ENCODE measurements at places on chromosomes 12 and 14.

DNA sequence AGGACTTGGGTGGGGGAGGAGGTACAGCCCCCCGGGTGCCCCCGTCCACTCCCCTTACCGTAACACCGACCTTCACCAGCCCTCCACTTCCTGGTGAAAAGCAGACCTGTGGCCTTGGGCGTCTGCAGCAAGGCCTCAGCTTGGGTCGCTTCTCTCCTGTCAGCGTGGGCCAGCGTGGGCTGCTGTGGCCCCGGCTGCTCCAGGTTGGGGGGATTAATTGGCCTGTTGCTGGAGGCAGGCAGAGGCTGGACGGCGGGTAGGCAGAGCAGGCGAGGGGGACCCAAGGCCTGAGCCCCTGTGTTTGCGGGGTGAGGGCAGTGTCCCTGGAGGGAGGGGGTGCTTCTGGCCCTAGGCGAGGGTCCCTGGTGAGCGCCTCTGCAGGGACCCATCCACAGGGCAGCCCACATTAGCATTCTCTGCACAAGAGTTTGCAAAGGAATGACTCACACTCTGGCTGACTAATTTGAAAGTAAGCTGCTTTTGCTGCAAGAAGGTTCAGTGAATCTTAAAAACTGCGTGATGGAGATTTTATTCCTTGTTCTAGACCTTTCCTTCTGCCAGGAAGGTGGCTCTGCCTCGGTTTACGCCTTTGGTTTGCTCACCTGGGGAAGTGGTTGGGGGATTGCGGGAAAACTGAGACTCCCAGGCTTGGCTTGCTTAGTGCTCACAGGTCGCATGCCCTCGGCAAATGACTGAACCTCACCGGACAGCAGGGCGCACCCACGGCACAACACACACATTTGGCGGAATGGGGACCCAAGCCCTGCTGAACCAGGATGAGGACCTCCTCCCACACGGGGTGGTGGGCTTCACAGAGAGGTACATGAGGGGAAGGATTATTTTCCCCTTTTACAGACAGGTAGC lies 37.9 kb upstream of the DLK1 start:
- no peak for DNase-seq

DNA sequence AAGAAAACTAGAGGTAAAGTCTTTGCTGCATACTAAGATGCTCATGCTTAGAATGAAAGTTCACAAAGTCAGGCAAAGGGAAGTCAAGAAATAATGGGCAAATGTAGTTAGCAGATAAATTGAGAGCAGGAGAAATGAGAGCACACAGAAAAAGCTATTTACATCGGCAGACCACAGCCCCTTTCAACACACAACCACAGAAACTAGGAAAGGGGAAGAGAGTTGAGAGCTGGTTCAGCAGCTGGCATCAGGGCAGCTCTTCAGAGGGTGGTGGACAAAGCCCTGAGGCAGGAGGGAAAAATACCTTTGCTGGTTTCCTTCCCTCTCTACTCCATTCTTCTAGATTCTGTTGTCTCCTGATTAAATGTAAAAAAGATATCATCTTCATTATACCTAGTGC lies 95.4 kb upstream of the ANO4 start:
- no peak for DNase-seq

- no peak for DNase-seq
Observed at GRCh38 chr14:55963295-55963694, 154.9 kb upstream of the PELI2 start.

GRCh38 chr14:71361336-71361735 lies 454.1 kb downstream of the PCNX1 start:
- no peak for DNase-seq

DNA sequence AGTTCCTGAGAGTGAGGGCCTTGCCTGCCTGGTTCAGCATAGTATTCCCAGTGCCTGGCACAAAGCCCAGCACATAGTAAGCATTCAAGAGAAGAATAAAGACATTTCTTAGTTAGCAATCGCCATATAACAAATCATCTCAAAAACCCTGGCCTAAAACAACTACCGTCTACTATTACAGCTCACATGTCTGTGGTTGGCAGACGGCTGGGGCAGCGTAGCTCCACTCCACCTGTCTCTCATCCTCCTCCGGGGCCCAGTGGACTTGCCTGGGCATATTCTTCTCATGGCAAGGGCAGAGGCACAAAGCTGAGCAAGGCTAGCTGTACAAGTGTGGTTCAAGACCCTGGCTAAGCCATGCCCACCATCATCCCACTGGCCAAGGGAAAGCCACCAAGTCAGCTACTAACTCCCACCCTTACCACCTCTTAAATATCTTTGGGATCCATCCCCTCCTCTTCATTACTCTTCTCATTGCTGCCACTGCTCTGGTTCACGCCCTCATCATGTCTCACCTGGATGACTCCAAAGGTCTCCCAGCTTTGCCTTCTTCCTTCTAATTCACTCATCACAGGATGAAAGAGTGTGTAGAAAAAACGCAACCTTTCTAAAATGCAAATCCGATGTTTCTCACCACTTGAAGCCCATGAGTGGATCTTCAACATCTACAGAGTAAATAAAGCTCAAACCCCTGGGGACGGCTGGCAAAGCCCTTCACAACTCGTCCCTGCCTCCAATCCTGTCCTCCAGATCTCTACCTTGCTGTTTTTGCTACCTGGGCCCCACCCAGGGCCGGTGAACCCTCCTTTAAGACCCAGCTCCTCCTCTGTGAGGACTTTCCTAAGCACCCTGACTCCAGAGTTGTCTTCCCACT lies 10.4 kb downstream of the TMEM229B start:
- no peak for DNase-seq

- DNase-seq = no peak
Observed at GRCh38 chr12:76451528-76451927, 103.3 kb upstream of the BBS10 start.

DNA sequence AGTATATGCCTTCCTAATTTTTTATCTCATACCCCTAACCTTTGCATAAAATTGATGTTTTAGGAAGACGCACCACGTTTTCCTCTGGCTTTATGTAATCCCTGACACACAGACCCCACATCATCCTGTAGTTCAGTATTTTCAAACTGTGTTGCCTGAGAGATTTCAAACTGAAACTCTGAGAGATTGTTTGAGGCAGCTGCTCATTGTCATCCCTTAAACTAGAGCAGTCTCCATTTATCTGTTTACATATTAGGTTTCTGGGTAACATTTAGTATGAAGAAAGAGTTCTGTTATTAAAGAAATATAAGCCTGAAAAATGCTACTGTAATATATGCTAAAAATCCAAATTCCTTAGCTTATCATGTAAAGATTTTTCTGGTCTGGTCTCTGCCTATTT lies 24.3 kb downstream of the MNAT1 start:
- no peak for DNase-seq

DNA sequence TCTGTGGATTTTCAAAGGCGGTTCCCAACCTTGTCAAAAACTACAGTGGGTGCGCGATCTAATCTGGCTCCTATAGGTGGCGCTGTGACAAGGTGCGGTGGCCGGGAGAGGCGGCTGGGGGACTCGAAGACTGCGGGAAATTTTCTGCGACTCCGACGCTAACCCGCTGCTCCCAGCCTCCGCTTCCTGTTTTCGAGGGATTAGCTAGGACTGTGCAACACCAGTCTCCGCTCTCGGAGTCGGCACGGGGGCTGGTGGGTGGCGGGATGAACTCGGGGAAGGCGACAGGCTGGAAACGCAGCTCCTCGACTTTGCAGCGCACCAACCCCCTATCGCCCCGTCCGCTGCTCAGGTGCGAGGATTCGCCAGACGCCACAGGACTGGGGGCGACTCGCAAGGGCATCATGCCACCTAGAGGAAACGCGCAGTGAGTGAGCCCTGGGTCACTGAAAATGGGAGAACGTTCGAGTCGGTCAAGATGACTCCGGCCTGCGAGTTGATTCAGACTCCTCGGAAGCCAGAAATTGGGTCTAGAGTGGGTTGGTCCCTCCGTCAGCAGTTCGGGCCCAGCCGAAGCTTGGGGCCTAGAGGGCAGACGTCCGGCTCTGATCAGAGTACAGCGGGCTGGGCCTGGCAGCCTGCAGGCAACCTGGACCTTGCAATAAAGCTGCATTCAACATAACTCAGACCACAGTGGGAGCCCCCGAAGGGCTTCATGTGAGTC lies 5.5 kb upstream of the PAX9 start:
- DNase-seq = no peak

DNA sequence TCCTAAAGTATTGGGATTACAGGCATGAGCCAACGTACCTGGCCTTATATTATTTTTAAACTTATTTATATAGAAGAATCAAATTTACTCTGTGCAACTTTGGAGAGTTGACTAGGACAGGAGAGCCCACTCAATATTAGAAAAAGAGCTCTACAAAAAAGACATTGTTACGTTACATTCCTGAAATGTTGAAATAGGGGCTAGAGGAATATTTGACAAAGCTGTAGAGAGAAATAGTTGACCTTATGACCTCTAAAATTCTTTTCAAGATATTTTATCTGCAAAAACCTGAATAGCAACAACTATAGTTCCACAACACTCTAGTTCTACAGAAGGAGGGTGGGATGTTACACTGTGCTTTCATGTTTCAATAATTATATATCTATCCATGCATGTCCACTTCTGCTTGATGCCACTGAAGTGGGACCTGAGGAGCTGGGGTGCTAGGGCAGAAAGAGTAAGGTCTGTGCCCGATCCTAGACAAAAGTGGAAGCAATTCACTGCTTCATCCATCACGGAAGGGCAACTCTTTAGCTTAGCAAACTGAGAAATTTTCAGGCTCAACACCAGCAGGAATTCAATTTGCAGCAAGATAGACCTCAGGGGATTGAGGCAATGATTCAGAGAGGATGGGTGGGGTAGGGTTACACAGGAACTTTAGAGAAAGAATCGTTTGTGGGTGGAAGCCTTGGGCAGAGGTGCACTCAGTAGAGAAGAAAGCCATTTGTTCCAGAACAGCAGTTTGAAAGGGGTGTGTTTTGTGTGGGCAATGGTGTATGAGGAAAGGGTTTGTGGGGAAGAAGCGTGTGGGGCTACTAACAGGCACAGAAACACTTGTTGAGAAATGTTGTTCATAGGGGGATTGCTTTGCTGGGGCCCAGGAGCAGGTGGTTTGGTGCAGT lies 16.0 kb upstream of the RNASE10 start:
- DNase-seq = no peak

DNA sequence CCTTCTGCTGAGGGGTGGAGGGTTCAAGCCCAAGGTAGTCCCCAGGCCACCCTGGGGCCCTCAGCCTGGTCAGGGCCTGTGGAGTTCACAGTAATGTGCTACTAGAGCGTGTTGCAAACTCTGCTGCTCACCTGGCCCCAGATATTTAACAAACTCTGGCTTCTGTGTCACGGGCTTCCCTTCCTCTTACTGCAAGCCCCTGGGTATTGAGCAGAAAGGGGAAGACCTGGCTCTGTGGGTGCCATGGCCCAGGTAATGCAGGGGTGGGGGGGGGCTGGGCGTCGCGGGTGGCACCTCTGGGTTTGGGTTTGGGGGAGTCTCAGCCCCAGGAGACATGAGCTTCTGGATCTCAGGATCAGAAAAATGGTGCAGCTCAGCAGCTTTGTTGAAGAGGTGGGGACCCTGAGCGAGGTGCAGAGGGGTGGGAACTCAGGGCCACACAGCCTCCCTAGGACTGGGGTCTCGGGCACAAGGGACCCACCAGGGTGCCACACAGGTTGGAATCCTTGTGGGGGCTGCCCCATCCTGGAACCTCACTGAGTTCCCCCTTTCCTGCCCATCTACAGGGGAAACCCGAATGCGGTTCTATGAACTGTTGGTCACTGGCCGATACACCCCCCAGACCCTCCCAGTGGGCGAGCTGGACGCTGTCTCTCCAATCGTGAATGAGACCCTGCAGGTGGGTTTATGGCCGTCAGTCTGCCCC lies 4.0 kb downstream of the SETD1B start:
- no peak for DNase-seq

DNA sequence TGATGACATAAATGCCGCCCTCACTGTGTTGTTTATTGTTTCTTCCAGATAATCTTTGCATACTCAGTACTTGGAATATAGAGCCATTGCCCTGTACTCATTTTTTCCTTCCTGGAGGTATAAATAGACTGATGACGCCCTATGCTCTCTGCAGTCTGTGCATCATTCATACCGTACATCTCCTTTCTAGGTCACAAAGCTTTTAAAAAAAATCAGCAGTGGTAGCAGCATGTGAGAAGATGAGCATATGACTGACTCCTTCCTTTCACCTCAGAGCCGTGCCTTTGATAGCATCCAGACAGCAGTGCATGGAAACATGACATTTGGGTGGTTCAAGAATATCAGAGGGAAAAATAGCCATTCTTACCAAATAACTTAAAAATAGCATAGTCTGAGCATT lies 77.3 kb downstream of the PDE3A start:
- DNase-seq = no peak

- no peak for DNase-seq
Observed at GRCh38 chr12:111773801-111774551, 7.2 kb downstream of the ALDH2 start.

- DNase-seq = no peak
Observed at GRCh38 chr14:34177466-34177865, 226.6 kb upstream of the EGLN3 start.

DNA sequence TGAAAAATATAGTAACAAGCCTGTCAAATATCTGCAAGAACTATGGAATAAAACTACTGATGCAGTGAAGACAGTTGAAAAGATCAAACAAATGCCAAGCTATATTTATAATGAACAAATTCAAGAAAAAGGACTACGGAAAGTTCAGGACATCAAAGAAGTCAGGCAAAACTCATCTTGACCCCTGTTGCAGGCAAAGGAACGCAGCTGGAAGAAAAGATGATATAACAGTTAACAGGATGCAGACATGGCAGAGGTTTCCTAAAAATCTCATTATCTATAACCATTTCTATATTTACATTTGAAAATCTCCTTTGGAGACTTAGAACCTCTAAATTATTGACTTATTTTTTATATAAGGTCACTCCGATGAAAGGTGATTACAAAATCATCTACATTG lies 34.1 kb downstream of the MDM2 start:
- no peak for DNase-seq

DNA sequence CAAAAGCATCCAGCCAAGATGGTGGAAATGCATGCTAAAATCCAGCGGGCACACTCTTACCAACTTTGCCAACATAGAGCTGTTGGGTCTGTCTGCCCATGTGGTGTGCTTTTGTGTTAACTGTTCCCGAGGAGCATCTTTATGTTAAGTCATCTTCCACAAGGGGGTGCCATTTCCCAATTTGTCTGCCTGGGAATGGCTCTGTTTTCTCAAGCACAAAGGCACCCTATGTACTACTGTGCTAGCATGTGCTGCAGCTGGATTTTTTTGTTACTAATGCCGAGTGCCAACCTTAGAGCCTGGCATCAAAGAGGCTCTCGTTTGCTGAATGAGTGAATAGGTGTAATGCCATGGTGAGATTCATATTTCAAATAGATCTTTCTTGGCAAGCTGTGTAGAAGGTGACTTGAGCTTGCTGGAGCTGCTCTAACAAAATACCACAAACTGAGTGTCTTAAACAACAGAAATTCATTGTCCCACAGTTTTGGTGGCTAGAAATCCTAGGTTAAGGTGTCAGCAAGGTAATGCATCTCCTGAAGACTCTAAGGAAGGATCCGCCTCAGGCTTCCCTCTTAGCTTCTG lies 74.3 kb downstream of the TRHDE start:
- no peak for DNase-seq

GRCh38 chr12:39123580-39124253 lies 218.3 kb upstream of the CPNE8 start:
- no peak for DNase-seq

GRCh38 chr14:59208224-59208814 lies 19.9 kb downstream of the DAAM1 start:
- no peak for DNase-seq

Data from stimulated activated CD8-positive, alpha-beta memory T cell treated with anti-CD3 and anti-CD28 coated beads, Interleukin-4, amount 100 ng/mL, for 4 hours (primary cell).